COLO829 (cell line): ENCODE measurements at places on chromosomes 1 and 21.

DNA sequence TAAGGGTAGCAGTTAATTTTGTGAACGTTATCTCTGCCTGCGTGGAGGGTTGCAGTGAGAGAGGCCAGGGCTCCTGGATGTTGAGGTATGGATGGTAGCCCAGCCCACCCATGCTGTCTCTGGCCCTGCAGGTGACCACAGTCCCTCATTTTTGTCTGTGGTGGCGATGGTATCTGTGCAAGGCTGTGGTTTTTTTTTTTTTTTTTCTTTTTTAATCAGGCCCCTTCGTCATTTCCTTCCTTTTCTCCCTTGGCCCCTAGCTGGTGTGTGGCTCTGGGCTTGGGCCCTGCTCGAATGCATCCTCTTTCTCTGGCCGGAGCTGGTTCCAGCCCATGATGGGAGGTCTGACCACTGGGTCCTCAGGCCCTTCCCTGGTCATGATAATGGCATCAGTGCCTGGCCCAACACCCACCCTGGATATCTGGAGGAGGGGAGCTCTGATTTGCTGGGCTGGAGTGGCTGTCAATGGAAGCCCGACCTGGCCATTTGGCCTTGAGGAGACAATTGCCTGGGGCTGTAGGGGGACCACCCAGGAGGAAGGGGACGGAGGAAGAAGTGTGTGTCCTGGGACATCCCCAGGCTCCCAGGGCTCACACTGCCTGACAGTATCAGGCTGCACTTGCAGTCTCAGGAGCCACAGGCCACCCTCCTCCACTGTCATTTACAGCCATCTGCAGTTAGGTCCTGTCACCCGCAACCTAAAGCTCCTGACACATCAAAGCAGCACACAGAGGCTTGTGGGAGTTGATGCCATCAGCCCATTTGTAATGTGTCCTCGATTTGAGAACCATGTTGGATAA, 8.1 kb upstream of the RNF187 start:
- DNase-seq = no peak

GRCh38 chr1:89871768-89872473, 51.1 kb downstream of the LRRC8D start:
- no peak for DNase-seq

DNA sequence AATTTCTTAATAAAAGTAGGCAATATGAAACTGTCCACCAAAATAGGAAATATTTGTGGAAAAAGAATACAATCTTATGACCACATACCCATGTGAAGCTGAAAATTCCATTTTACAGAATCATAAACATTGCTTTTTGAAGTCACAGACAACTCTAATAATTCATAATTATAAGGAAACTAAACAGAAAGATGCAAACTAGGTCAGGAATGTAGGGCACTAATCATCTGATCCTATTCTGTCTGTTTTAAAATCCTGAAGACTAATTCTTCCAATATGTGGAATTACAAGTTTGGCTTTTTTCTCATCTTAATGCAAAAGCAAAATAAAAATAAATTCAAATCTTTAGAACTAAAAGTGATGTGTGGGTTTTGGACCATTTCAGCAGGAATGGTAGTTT, 528.6 kb downstream of the LTN1 start:
- DNase-seq = no peak

DNA sequence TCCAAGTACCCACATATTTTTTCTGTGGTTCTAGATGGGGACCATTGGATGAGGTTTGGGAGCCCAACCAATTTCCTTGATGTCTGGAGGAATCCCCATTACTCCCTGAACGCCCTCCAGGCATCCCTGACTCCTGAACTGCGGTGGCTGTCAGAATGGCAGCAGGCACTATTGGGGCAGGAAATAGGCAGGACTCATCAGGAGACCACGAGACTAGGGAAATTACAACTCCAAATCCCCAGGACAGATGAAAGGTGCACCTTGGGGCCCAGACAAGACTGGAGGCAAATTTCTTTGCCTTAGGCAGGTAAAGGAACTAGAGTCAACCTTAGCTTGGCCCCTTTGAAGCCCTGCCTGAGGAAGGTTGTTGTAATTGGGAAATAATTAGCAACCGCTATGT, 1.1 kb downstream of the CGN start:
- no peak for DNase-seq
